Hematopoietic multipotent progenitor cell treated with erythropoietin and hydrocortisone succinate and interleukin-3 and kit ligand, for 15 days (in vitro differentiated cells): ENCODE measurements at places on chromosomes 16 and 17.

- DNase-seq, result no peak
Measured at GRCh38 chr17:74631468-74632450, 8.2 kb upstream of the CD300E start.

- DNase-seq, result no peak
Measured at GRCh38 chr17:58755269-58755576, 431 bp upstream of the PPM1E start.

- DNase-seq, result no peak
Measured at GRCh38 chr16:86059253-86060171, 160.6 kb downstream of the IRF8 start.

DNA sequence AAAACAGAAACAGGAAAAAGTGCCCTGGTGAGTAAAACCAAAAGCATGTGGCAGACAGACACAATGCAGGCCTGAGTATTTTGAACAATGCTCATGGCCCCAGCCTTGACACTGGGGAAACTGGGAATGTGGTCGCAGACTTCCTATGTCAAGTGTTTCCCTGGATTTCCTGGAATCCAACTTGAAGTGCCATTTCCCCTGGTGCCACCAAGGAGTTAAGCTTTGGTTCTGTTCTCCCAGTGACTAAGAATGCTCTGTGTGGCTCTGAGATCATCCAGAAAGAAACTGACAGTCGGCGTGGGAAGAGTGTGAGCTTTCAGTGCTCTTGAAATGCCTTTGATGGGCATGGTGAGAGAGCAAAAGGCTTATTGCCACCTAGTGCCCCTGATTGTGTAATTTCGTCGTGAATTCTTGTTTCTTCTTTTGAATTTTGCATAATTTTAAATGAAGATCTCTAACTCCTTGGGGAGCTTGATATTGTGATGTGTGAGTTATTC, 96.0 kb downstream of the YPEL2 start:
- no peak for DNase-seq

DNA sequence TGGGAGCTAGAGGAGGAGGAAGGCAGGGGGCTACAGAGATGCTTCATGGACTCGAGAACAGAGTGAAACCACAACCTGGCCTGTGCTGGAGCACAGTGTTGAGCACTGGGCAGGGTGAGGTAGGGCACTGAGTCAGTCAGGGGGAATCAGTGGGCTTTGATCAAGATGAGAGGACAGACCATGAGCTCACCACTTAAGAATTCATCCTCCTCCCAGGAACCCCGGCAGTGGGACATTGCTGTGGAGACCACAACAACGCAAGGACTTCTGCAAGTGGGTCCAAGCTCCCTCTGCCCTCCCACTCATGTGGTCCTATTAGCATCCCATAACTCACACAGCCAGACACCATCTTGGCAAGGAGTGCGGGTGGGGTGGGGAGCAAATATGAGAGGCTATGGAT, 1.7 kb upstream of the CES5A start:
- no peak for DNase-seq

DNA sequence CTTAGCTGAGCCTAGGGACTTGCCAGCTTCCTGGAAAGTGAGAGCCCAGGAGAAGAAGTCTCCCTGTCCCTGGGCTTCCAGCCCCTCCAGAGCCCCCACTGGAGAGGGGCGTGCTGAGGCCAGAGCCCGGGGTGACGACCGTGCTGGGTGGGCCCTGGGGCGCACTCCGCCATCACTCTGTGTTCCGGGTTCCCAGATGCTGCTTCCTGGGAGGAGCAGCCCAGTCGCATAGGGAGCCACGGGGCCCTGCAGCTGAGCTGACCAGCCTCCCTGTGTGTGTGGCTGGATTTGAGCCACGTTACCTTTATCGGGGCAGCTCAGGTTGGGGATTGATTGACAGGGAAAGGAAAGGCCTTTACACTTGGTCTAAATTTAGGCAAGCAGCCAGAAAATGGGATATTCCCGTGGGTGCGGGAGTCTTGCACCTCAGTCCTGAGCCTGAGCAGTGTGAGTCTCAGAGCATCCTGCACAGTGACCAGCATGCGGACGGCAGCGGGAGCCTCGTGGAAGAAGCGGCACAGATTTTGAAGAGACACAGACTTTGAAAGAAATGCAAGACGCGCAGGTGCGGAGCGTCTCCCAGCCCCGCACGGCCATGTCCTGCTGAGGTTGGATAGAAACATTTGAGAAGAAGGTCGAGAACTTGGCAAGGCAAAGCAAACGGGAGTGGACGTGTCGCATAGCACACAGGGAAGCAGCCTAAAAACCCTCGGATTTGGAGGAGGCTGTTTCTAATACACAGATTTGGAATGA, 51.3 kb upstream of the ZNF750 start:
- DNase-seq, result no peak

DNA sequence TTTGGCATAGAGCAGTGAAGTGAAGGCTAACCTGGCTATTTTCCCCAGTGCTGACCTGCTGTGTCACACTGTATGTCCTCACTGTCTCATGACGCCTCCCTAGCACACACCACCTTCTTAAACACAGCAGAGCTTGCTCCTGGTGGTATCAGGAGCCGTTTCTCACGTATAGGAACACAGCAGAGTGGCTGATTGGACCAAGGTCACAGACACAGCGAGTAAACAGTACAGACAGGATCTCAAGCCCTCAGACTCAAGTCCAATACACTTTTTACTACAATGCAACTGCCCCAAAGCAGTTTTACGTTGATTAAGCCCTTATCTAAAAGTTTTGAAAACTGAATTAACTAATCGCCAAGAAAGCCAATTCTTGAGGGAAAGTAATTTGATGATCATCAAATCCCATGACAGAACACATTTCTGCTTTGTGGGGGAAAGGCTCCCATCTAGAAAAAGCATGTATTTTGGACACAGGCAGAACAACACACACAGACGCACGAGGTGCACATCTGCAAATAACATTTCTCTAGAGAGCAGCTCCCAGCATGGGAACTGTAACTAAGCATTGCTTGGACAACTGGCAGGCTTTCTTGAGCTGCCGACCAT, 15.2 kb downstream of the ARHGAP17 start:
- DNase-seq, result no peak

- no peak for DNase-seq
Measured at GRCh38 chr16:4443271-4443670, 17.6 kb downstream of the DNAJA3 start.

DNA sequence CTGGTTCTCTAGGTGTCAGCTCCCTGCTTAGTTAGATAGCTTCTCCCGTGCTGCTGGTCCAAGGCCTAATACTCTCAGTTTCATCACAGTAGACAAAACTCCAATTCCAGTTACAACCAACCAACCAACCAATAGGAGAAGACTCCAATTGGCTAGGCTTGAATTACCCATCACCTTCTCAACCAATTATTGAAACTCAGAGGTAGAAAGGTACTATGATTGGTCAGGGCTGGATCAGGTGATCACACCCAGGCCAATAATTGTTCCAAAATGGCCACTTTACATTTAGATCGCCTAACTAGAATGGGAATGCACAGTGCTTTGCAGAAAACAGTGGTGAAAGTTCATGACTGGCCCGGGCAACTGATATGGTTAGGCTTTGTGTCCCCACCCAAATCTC, 49.5 kb upstream of the CRHR1 start:
- no peak for DNase-seq

DNA sequence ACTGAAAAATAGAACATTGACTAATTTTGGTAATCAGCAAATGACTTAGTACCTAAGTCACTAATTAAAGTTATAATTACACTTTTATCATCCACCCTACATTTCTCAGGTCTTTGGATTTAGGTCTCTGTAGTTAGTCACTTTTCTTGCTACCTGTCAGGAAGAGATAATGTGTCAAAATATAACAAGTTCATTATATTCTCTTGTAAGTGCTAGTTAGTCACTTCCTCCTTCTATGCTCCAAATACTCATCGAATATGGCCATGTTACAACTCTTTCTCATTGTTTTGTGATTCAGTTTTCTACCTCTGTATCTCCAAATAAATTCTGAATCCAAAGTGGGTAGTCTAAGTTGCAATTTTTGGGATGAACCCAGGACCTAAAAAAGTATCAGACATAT, 163.5 kb upstream of the KIF2B start:
- no peak for DNase-seq

DNA sequence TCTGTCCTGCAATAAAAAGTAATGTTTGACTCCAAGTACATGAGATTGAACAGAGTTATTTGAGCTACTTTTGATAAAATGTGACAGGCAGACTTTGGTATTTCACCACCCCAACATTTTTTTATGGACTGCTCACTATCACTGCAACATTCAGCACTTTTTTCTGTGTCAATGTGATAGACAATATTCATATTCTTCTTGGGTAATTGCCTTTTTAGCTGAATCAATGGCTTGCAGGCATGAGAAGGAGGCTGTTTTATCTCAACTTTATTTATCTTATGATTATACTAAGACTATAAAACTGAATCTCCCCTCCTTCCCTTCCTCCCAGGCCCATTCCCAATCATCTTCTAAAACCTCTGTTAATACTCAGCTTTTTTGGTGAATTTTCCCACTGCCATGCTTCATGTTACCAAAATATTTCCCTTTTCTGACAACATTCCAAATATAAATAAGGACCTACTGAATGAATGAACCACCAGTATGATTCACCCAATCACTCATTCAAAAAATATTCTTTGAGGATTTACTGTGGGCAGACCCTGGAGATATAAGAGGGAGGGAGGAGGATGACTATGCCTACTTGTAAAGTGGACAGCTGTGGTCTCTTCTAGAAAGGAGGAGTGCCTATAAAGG, 67.6 kb downstream of the CDH13 start:
- DNase-seq, result no peak

GRCh38 chr16:81296631-81297030, 18.1 kb upstream of the GAN start:
- no peak for DNase-seq

GRCh38 chr17:80861418-80861815, 130.2 kb upstream of the CHMP6 start:
- no peak for DNase-seq

DNA sequence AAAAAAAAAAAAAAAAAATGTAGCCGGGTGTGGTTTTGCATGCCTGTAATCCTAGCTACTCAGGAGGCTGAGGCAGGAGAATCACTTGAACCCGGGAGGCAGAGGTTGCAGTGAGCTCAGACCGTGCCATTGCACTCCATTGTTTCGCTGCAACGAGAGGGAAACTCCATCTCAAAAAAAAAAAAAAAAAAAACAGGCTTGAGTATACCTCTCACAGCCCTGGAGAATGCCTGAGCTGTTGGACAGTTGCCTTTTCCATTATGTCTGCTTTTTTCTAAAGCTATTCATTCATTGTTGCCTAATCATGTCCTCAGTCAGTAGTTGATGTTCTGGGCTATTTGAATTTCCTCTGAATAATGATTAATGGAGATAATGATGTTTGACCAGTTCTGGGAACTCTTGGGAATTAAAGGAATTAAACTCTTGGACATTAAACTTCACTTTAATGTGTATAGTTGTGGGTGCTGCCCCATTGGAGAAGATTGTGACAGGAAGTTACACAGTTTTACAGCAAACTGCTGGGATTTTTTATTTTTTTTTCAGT, 11.8 kb downstream of the HMOX2 start:
- no peak for DNase-seq

GRCh38 chr17:38674014-38674748, 576 bp downstream of the EPOP start:
- no peak for DNase-seq

- no peak for DNase-seq
Measured at GRCh38 chr17:5773816-5774360, 189.6 kb upstream of the NLRP1 start.

GRCh38 chr17:50613007-50613992, 21.4 kb upstream of the ABCC3 start:
- no peak for DNase-seq

DNA sequence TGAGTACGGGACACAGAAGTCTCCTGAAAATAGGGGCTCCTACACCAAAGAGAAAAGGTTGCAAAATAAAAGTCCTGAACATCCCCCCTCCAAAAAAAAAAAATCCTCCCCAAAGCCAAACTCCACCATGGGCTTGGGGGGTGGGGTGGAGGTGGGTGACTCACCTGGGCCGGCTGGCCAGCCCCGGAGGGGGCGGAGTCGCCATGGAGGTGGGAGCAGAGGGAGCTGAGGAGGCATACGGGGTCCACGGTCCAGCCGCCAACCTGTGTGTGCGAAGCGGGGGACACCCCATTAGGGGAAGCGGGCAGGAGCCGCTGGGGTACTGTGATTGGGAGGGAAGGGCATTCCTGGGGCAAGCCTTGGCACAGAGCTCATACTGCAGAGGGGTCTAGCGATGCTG, 31.0 kb downstream of the SRCIN1 start:
- DNase-seq, result no peak

DNA sequence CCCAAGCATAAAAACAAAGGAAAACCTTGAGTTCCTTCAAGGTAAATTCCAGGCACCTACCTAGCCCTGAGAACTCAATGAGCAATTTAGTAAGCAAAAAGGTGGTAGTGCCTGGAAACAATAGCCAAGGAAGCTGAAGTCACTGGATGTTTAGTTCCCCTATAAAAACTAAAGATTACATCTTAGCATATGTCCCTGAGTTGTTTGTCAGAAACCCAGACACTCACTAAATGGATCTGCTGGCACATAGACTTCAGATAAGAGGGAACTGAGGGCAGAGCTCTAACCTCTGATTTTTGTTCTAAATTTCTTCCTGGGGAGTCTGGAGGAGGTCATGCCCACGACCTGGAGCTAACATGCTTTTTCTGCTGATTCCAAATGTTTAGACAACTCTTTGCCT, 532.8 kb upstream of the SALL1 start:
- no peak for DNase-seq

DNA sequence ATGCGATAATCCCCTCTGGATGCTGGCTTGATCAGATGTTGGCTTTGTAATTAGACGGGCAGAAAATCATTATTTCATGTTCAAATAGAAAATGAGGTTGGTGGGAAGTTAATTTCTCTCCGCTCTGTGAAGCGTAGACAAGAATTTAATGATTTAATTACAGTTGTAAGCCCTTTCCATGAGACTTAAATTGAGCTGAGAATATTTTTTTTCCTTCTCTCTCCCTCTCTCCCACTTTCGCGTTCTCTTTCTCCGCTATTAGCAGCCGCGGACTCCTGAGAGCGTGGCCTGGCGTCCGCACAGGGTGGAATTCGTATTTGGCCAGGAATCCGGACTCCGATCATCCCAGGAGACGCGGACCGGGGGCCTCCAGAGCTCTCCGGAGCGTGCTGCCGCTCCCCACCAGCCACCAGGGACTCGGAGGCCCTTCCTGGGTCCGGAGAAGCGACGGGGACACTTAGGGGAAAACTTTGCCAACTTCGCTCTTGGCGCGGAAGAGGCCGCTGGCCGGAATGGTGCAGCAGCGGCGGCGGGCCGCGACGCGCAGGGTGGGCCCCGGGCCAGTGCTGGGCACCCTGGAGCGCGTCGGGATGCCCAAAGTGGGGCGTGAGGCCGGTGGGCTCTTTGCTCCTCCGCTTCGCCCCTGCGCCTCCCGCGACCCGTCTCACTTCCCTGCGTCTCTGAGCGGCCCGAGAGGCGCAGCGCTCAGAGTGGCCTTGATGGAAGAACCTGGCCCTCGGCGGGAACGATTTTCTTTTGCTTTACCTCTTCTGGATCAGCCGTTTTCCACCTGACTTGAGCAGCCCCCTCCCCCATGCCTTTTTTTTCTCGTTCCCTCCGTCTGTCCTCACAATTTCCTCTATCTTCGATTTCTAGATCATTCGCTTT, 3.6 kb upstream of the IRX3 start:
- no peak for DNase-seq

GRCh38 chr16:78413651-78414050, 314.2 kb downstream of the WWOX start:
- DNase-seq, result no peak
